Progenitor cell of endocrine pancreas (in vitro differentiated cells): ENCODE measurements at places on chromosomes 16 and 17. TPM values are rescaled to one million over a fixed set of nuclear protein-coding genes. Genes with fewer than 3 reads are reported as not detected.

Gene KCNH4
- not detected in 2 replicates for total RNA-seq

Gene SEBOX
- total RNA-seq: not detected in 2 replicates

DNA sequence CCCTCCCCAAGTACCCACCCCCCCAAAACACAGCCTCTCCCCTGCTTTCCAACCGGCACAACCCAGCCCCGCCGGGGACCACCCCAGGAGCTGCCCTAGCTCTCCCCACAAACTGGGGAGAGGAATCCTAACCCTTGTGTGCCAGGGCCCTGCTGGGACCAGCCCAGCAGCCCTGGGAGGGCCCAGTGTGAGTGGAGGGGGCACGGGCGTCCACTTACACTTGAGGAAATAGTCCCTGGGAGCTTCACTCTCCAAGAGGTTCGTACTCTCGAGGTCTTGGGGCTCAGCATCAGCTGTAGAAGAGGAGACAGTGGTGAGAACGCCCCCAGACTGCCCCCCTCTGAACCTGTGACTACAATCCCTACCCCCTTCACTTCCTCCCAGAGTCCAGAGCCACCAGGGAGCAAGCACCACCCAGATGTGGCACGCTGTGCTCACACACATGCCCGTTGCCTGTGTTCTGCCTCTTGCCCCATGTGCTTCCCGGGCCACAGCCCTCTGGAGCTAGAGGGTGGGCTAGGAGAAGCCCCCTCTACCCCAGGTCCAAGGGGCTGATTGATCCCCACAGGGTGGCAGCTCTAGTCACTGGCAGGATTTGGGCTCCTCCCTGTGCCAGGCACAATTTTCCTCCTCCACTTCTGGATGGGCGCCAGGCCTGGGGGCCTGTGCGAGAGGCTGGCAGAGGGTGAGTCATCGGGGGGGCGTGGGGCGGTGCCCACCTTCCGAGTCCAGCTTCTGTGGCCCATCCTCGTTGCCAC lies 3.0 kb downstream of the TRIM47 start:
- no peak overlapping the region for H3K27ac ChIP-seq
- H3K36me3 ChIP-seq: no peaks in the 10 kb centered on the region
- DNase-seq: no peak
- H3K4me1 ChIP-seq: peaks cover 2% of the 10 kb centered on the region
- no peak overlapping the region for H3K4me3 ChIP-seq

DNA sequence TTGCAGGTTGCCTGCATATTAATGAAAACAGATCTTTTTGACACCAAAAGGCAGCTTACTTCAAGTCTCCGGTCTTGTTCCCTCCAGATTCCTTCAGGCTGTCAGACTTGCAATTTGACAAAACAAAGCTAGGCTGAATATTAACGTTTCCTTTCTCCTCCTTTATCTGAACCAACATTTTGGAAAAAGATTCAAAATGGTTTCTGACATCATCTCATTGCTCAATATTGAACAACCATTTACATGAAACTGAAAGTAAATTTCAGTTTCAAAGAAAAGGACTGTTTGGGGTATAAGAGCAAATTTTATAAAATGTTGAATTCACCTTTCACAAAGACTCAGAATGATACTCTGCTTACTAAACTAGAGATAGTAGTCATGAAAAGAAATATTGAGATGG lies 521.8 kb downstream of the KCNJ2 start:
- no peaks in the 10 kb centered on the region for H3K27me3 ChIP-seq
- DNase-seq: no peak
- H3K4me3 ChIP-seq: no peak overlapping the region
- H3K4me1 ChIP-seq: peaks cover 6% of the 10 kb centered on the region
- H3K27ac ChIP-seq: no peak overlapping the region
- H3K36me3 ChIP-seq: peaks cover under 1% of the 10 kb centered on the region

GRCh38 chr17:31672161-31672819 lies 186.8 kb downstream of the COPRS start:
- no peak overlapping the region for H3K27ac ChIP-seq
- no peaks in the 10 kb centered on the region for H3K4me1 ChIP-seq
- H3K36me3 ChIP-seq: no peaks in the 10 kb centered on the region

GRCh38 chr16:67154578-67155294 lies 3.9 kb upstream of the B3GNT9 start:
- H3K4me3 ChIP-seq: peak overlapping the region; percentile 65
- peaks cover 74% of the 10 kb centered on the region for H3K27me3 ChIP-seq

- no peak overlapping the region for H3K4me3 ChIP-seq
- no peak for DNase-seq
- peaks cover 2% of the 10 kb centered on the region for H3K27me3 ChIP-seq
- H3K27ac ChIP-seq: no peak overlapping the region
Observed at GRCh38 chr16:77780378-77780837, 8.0 kb upstream of the VAT1L start.

DNA sequence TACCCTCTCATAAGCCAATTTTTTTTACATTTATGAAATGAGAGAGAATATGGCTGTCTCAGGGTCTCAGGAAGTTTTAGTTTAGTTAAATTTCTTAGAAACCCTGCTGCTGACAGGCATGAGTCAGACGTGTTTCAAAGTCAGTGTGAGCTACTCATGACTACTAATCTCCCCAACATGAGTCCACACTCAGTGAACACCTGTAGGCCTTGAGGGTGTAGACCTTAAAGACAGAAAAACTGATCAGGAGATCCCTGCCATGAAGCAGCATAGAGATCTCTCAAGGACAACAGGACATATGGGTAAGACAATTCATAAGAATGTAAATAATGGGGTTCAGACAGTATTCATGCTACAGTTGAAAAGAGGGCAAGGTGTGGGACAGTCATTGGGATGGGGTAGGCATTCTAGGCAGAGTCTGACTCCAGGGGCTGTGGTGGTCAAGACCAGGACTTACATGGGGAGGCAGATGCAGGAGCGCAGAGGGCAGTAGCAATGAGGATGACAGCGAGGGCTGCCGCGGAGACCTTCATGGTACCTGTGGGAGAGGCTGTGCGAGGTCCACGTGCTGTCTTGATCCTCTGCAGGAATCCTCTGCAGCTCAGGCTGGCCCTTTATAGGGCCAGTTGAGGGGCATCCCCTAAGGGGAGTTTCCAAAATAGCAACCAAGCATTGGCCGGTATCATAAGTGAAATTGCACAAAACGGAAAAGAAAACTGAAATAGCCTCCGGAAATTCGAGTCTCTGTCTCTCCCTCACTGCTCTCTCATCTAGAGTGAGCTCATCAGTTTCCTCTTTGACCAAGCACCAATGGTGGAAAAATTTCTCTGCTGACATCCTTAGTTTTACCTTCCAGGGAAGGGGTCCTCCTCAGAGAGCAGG lies at the start of gene CCL5:
TSS of gene CCL5 (minus strand) at position 588 of the 882 bp plus-strand sequence.
- no peak for DNase-seq
- peak within 1 kb of the TSS; percentile 83 for H3K27ac ChIP-seq

Gene TNFSF13
- 4.1 and 4.7 TPM in 2 replicates for total RNA-seq

Gene KRT40
- 0.13 TPM in 1 of 2 replicates, not detected in the other for total RNA-seq

DNA sequence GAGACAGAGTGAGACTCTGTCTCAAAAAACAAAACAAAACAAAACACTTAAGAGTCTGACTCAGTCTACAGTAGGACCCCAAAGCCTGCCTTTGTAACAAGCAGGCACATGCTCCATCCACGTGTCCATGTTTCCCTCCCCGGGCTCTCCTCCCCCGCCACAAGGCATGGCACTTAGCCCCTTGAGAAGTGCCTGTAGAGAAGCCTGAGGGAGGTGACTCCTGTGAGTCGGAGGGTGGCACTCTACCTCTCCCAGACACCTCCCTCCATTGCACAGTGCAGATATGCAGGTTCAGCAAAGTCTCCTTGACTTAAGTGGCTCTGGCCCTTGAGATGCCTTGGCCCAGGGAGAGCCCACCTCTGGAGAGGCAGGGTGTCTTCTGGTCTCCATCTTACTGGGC lies 6.8 kb downstream of the FHOD1 start:
- no peak overlapping the region for H3K4me3 ChIP-seq
- DNase-seq: no peak
- H3K27me3 ChIP-seq: no peaks in the 10 kb centered on the region
- H3K27ac ChIP-seq: no peak overlapping the region
- H3K36me3 ChIP-seq: peaks cover 11% of the 10 kb centered on the region
- H3K4me1 ChIP-seq: peaks cover 5% of the 10 kb centered on the region

DNA sequence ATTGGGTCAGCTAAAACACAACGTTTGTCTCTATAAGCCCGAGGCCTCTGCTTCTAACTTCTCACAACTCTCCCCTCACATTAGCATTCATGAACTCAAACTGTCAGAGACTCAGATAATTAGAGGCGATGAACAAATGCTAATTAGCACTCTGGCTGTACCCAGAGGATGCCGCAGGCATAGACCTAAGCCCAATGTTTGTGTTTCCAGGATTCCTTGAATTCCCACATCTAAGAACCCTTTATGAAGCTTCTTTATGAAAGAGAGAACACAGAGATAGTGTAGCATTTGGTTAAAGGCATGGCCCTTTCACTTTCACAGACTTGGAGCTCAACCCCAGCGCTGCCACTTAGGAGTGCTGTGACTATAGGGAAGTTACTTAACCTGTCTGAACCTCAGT lies 512.2 kb downstream of the GRIN2A start:
- no peak overlapping the region for H3K27ac ChIP-seq
- no peaks in the 10 kb centered on the region for H3K36me3 ChIP-seq
- no peak overlapping the region for H3K4me3 ChIP-seq
- peaks cover 6% of the 10 kb centered on the region for H3K4me1 ChIP-seq

DNA sequence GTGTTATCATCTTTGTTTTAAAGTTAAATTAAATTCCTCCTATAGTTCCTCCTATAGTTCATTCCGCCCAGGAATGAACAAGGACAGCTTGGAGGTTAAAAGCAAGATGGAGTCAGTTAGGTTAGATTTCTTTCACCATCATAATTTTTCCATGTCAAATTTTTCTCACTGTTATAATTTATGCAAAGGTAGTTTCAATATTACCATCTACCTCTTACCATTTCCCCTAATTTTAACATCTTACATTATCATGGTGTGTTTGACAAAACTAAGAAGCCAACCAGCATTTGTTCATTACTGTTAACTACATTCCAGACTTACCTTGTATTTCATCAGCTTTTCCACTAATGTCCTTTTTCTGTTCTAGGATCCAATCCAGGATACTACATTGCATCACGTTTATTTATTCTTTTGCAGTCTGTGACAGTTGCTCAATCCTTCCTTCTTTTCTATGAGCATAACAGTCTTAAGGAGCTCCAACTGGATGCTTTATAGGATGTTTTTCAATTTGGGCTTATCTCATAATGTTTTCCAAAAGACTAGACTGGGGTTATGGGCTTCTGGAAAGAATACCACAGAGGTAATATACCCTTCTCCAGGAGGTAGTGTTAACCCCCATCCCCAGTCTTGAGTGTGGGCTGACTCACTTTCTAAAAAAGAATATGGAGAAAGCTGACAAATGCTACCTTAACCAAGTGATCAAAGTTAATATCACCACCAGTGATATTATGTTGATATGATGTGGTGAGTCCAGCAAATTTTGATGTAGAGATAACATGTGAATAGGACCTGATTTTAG lies 158.5 kb downstream of the PPM1E start:
- no peaks in the 10 kb centered on the region for H3K27me3 ChIP-seq
- H3K36me3 ChIP-seq: no peaks in the 10 kb centered on the region
- H3K4me3 ChIP-seq: no peak overlapping the region
- DNase-seq: no peak
- H3K4me1 ChIP-seq: no peaks in the 10 kb centered on the region
